ENCODE measurements at places on chromosomes 7 and 10. TPM values are rescaled to one million over a fixed set of nuclear protein-coding genes. Genes with fewer than 3 reads are reported as not detected.
A peak's percentile ranks its signal among the peaks of the same experiment; 100 is the strongest.

DNA sequence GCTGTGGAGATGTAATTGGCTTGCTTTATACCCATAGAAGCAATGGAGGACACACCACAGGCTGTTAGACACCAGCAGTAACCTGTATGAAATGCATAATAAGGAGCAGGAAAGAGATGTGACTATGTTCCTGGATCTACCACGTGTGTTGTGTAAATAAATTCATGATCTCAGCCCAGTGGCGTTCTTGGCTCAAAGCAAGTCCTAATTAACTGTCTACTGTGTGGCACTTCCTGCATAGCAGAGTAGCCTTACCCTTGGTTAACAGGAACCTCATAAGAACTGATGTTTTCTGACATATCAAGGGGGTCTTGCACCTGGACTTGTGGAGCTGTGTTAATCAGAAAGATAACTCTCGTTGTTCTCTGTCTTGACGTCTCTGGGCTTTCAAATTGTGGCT lies 25.7 kb upstream of the FAM180A start:
- DNase-seq: no peak
- H3K36me3 ChIP-seq: peaks cover 11% of the 10 kb centered on the region
- H3K4me1 ChIP-seq: peaks cover 19% of the 10 kb centered on the region
- peak overlapping the region; percentile 90 for H3K27ac ChIP-seq
- H3K27me3 ChIP-seq: no peaks in the 10 kb centered on the region
- H3K4me3 ChIP-seq: no peak overlapping the region

- H3K27me3 ChIP-seq: peaks cover 12% of the 10 kb centered on the region
- no peaks in the 10 kb centered on the region for H3K4me1 ChIP-seq
These were observed 66.0 kb upstream of the LRRC4 start for GRCh38 chr7:128097211-128097731.

GRCh38 chr10:77490534-77491314 lies 146.9 kb downstream of the KCNMA1 start:
- DNase-seq: no peak
- no peak overlapping the region for H3K4me3 ChIP-seq
- peaks cover 18% of the 10 kb centered on the region for H3K4me1 ChIP-seq
- H3K27ac ChIP-seq: no peak overlapping the region

- H3K27ac ChIP-seq: peak overlapping the region; percentile 84
- no peak overlapping the region for H3K4me3 ChIP-seq
- no peaks in the 10 kb centered on the region for H3K27me3 ChIP-seq
These were observed 84.2 kb upstream of the KCNMA1 start for GRCh38 chr10:77721815-77722214.

- peaks cover 23% of the 10 kb centered on the region for H3K4me1 ChIP-seq
- no peaks in the 10 kb centered on the region for H3K36me3 ChIP-seq
- H3K27me3 ChIP-seq: no peaks in the 10 kb centered on the region
These were observed at the start of gene CPA4 for GRCh38 chr7:130292682-130293257. Gene CPA4 (plus strand): TSS chr7:130293161. CDS start chr7:130293181, 20 bp downstream.

GRCh38 chr7:91041141-91041540 lies 223.1 kb upstream of the FZD1 start:
- DNase-seq: no peak
- peak overlapping the region; percentile 3 for H3K27ac ChIP-seq
- peaks cover 15% of the 10 kb centered on the region for H3K4me1 ChIP-seq
- no peaks in the 10 kb centered on the region for H3K27me3 ChIP-seq

- no peaks in the 10 kb centered on the region for H3K27me3 ChIP-seq
- no peak overlapping the region for H3K27ac ChIP-seq
These were observed 12.4 kb downstream of the DIP2C start for GRCh38 chr10:677038-677437.

- H3K27me3 ChIP-seq: no peaks in the 10 kb centered on the region
- no peaks in the 10 kb centered on the region for H3K36me3 ChIP-seq
- peaks cover 12% of the 10 kb centered on the region for H3K4me1 ChIP-seq
- no peak for DNase-seq
These were observed 3.3 kb upstream of the MTERF1 start for GRCh38 chr7:91883676-91884362.

DNA sequence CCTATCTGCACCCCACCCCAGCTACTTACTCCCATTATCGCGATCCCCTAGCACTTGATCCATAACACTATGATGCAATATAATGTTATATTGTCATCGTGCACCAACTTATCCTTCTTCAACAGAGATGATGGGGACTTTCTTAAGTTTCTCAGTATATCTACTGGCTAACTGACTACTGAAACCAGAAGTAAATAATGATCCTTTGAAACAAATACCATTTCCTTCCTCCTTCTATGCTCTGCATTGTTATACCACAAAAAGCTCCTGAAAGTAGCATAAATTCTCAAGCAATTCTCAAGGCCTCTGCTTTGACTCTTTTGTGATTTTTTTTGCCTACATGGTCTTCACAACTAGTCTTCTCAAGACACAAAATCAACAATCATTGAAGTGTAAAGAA lies 68.9 kb downstream of the HTR7 start:
- peaks cover 2% of the 10 kb centered on the region for H3K27me3 ChIP-seq
- no peak for DNase-seq
- H3K4me1 ChIP-seq: peaks cover 3% of the 10 kb centered on the region
- no peak overlapping the region for H3K4me3 ChIP-seq
- H3K27ac ChIP-seq: no peak overlapping the region

GRCh38 chr10:9814285-9814864 lies 1203.3 kb upstream of the CELF2 start:
- H3K4me3 ChIP-seq: no peak overlapping the region
- peaks cover 4% of the 10 kb centered on the region for H3K36me3 ChIP-seq
- H3K27ac ChIP-seq: no peak overlapping the region
- DNase-seq: no peak
- no peaks in the 10 kb centered on the region for H3K4me1 ChIP-seq

DNA sequence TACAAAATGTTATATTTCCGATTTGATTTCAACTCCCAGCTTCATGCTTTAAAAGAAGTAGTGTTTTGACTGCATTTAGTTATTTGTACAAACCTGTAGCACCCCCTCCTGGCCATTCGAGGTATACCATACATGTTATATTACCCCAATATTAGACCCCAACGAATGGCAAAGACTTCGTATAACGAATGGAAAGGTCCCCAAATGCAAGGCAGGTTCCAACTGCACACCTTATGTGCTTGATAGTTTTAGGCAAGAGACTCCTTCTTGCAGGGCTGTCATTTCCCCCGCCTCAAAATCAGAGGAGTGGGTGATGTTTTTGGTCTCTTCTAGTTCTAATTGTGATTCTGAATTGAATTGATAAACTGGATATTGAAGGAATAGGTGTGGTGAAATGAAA lies 101.1 kb upstream of the TARP start:
- H3K4me1 ChIP-seq: no peaks in the 10 kb centered on the region
- DNase-seq: no peak
- peaks cover 6% of the 10 kb centered on the region for H3K27me3 ChIP-seq
- H3K36me3 ChIP-seq: no peaks in the 10 kb centered on the region

Gene AGR3
- 2.1 TPM for total RNA-seq

Gene PLXDC2
- 60.0 TPM for total RNA-seq

Gene MOGAT3
- not detected for total RNA-seq

Gene PGAM2
- 0.99 TPM for total RNA-seq

Gene C1GALT1
- total RNA-seq: 36.8 TPM

Measured in mesothelial cell of epicardium (in vitro differentiated cells).